M059J (cell line): ENCODE measurements at places on chromosomes 12 and 14. TPM values are rescaled to one million over a fixed set of nuclear protein-coding genes. Genes with fewer than 3 reads are reported as not detected.

The SLC22A17 gene
- 4.6 and 8.6 TPM in 2 replicates for total RNA-seq

The OASL gene
- 110 and 115 TPM in 2 replicates for total RNA-seq

The TPH2 gene
- not detected in 2 replicates for total RNA-seq

The FOXN4 gene
- not detected in 2 replicates for total RNA-seq

The ABCC9 gene
- 0.07 TPM in 1 of 2 replicates, not detected in the other for total RNA-seq

The SMCO2 gene
- total RNA-seq, result 1.6 TPM in 1 of 2 replicates, not detected in the other

The SERPINA12 gene
- not detected in 2 replicates for total RNA-seq

The COPS7A gene
- total RNA-seq, result 60.2 and 66.0 TPM in 2 replicates

The MDGA2 gene
- total RNA-seq, result not detected in 2 replicates

The SLCO1B1 gene
- 0.12 and 0.27 TPM in 2 replicates for total RNA-seq

The HCAR1 gene
- not detected in 2 replicates for total RNA-seq

The PNN gene
- 20.2 and 23.6 TPM in 2 replicates for total RNA-seq

The DNAI7 gene
- total RNA-seq, result 0.39 and 0.59 TPM in 2 replicates

The CCDC175 gene
- total RNA-seq, result not detected in 2 replicates

The WNT1 gene
- not detected in 2 replicates for total RNA-seq

The CPM gene
- 20.4 and 26.0 TPM in 2 replicates for total RNA-seq

The LRP1 gene
- total RNA-seq, result 8.5 and 24.9 TPM in 2 replicates

The LBHD2 gene
- total RNA-seq, result not detected in 2 replicates

The MAP1LC3B2 gene
- total RNA-seq, result 0.67 TPM in 1 of 2 replicates, not detected in the other

The ASCL1 gene
- total RNA-seq, result not detected in 2 replicates

The CLECL1 gene
- total RNA-seq, result not detected in 2 replicates

The SLC6A12 gene
- total RNA-seq, result not detected in 2 replicates

The GPR84 gene
- not detected in 2 replicates for total RNA-seq

The AICDA gene
- not detected in 2 replicates for total RNA-seq

The TGFB3 gene
- total RNA-seq, result 2.2 and 2.4 TPM in 2 replicates

The PIWIL1 gene
- not detected in 2 replicates for total RNA-seq

The ESR2 gene
- total RNA-seq, result not detected in 2 replicates

The C12orf54 gene
- not detected in 2 replicates for total RNA-seq

The TAS2R30 gene
- 0.89 TPM in 1 of 2 replicates, not detected in the other for total RNA-seq

The TPCN1 gene
- total RNA-seq, result 7.7 and 13.5 TPM in 2 replicates

The KRT80 gene
- 36.6 and 52.7 TPM in 2 replicates for total RNA-seq
